Central memory CD8-positive, alpha-beta T cell (primary cell): ENCODE measurements at places on chromosomes 4 and X.

GRCh38 chr4:152398060-152398459 is 137.8 kb downstream of the FBXW7 start:
- no peak overlapping the region for H3K27ac ChIP-seq
- peaks cover 49% of the 10 kb centered on the region for H3K4me1 ChIP-seq
- peaks cover 5% of the 10 kb centered on the region for H3K36me3 ChIP-seq
- no peak overlapping the region for H3K4me3 ChIP-seq

GRCh38 chr4:158811704-158812103 is 42.9 kb downstream of the FNIP2 start:
- H3K36me3 ChIP-seq, result peaks cover 4% of the 10 kb centered on the region
- H3K4me1 ChIP-seq, result peaks cover 18% of the 10 kb centered on the region
- no peak overlapping the region for H3K4me3 ChIP-seq
- DNase-seq, result no peak
- H3K27me3 ChIP-seq, result no peaks in the 10 kb centered on the region

DNA sequence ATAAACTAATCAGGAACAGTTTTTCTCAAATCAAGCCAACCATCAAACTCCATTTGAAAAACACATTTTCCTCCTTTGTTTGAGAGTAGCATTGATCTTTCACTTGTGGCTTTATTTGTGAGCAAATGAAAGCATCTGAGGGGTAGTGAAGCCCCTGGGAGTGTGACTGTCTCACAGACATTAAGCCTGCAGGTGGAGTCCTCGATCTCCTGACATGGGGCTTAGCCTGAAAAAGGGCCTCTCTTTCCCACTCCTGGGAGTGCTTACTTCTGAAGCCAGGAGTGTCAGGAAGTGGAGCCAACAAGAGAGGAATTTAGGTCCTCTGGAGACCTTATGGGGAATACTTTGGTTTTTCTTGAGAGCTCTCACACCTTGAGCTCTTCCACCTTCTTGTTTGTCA is 158.2 kb upstream of the SFRP2 start:
- no peaks in the 10 kb centered on the region for H3K36me3 ChIP-seq
- H3K4me1 ChIP-seq, result peaks cover 16% of the 10 kb centered on the region
- no peak overlapping the region for H3K4me3 ChIP-seq

DNA sequence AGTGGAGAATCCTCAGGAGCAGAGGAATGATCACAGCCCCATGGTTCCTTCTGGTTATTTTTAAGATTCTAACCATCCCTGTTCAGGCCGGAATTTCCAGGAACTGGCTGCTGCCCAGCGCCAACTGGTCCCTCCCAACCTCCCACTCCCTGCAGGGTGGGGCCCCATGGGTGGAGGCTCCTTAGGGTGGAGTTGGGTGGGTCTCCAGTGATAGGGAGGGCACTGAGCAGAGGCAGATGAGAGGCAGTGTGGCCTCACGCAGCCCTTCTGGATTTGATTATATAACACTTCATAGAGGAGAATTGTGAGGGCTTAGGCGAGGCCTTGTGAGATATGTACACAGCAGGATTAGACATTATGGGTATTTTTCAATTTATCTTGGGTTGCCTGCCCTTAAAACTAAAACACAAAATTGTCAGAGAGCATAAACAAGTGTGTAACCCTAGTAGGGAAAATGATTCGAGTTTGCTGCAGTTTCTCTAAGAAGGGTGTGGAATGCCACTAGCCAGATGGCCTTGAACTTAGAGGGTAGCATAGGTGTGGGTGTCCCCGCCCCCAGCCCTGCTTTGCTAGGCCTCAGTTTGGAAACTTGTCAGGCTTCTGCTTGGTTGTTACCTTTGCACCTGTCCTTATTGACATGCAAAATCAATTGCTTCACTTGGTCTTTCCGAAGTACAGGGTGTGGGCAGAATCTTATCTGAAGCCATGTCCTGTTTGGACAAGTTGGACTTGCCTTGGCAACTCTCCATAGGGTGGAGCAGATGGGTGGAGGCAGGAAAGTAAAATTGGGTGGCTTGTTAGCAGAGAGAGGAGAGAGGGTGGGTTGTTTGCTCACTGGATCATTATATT is 9.4 kb downstream of the KLF3 start:
- peak overlapping the region; percentile 95 for H3K27ac ChIP-seq
- no peaks in the 10 kb centered on the region for H3K27me3 ChIP-seq
- H3K4me3 ChIP-seq, result peak overlapping the region; percentile 65
- H3K4me1 ChIP-seq, result peaks cover 82% of the 10 kb centered on the region

- H3K27me3 ChIP-seq, result no peaks in the 10 kb centered on the region
- H3K4me3 ChIP-seq, result no peak overlapping the region
- DNase-seq, result no peak
- peaks cover 2% of the 10 kb centered on the region for H3K36me3 ChIP-seq
Observed at GRCh38 chr4:99205153-99205979, 13.7 kb downstream of the ADH6 start.

DNA sequence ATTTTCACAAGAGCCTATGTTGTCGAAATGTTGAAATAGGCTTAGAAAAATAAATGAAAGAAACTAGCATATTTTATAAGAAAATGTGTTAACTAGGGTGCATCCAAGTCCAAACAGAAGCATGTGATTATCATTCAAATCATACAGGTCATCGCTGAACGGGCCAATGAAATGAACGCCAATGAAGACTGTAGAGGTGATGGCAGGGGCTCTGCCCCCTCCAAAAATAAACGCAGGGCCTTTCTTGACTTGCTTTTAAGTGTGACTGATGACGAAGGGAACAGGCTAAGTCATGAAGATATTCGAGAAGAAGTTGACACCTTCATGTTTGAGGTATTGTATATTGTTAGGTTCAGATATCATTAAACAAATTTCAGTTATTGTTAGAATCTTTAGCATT is 9.6 kb downstream of the CYP4V2 start:
- DNase-seq, result no peak
- no peak overlapping the region for H3K4me3 ChIP-seq
- H3K36me3 ChIP-seq, result peaks cover 2% of the 10 kb centered on the region
- no peak overlapping the region for H3K27ac ChIP-seq
- H3K27me3 ChIP-seq, result no peaks in the 10 kb centered on the region

- H3K27ac ChIP-seq, result peak overlapping the region; percentile 88
- no peak for DNase-seq
- H3K4me3 ChIP-seq, result no peak overlapping the region
- no peaks in the 10 kb centered on the region for H3K36me3 ChIP-seq
Observed at GRCh38 chrX:153857348-153857903, 27.1 kb upstream of the PDZD4 start.

DNA sequence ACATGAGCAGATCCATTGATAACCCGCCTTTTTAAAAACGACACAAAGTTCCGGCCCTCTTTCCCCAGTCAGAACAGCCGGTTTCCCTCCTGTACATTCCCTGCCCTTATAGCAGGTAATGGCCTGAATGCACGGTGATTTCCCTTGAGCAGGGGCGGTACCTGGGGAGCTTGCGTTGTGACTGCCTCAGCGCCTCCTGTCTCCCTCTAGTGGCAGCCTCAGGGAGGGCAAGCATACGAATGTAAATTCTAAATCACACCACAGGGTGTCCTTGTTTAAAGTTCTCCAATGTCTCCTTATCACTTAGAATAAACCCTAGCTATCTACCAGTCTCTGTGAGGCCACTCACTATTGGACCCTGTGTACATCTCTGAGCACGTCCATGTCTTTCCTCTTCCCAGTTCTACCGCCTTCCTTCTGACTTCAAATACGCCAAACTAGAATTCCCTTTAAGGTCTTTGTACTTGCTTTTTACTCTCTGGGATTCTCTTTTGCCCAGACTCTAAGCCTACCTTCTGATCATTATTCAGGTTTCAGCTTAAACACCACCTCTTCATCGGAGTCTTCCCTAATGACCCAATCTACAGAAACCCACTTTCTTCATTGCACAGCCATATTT is 18.4 kb upstream of the LDB2 start:
- peaks cover 4% of the 10 kb centered on the region for H3K36me3 ChIP-seq
- H3K27me3 ChIP-seq, result peaks cover 10% of the 10 kb centered on the region
- no peak overlapping the region for H3K4me3 ChIP-seq
- H3K27ac ChIP-seq, result no peak overlapping the region

DNA sequence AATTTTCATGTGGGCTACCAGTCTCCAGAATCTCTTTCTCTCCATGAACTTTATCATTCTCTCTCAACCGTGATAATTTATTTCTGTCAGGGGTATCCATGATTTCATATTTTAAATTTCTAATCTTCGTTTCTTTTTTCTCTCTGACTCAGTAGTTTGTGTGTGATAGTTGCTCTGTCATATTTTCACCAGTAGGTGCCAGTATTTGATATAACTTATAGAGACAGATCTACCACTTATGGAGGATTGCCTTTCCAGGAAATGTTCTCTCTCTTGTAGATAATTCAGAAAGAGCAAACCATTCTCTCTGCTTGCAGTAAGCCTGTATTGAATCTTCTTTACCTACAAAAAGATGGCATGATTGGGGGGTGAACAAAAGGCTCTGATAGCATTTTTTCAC is 79.3 kb upstream of the DYNLT3 start:
- DNase-seq, result no peak
- peaks cover 10% of the 10 kb centered on the region for H3K27me3 ChIP-seq
- H3K4me3 ChIP-seq, result no peak overlapping the region
- H3K4me1 ChIP-seq, result no peaks in the 10 kb centered on the region
- no peaks in the 10 kb centered on the region for H3K36me3 ChIP-seq
- no peak overlapping the region for H3K27ac ChIP-seq

DNA sequence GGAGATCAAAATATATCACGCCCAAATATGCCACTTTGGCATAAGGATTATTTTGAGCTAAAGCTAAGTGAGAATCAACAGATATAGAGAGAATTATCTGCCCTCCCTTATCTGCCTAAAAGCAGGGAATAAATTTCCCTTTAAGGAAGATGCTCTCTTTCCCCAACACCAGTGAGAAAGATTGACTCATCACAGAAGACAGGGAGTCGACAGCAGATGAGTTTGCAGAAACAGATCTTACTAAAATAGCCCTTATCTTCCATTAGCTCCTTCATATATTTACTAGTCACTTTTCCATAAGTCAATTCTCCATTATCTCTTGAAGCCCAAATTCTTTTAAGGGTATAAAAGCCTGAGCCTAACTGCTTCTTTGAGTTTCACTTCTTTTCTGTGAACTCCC is 156.6 kb downstream of the CAMK2D start:
- H3K4me1 ChIP-seq, result peaks cover 20% of the 10 kb centered on the region
- DNase-seq, result no peak
- H3K36me3 ChIP-seq, result peaks cover 8% of the 10 kb centered on the region

DNA sequence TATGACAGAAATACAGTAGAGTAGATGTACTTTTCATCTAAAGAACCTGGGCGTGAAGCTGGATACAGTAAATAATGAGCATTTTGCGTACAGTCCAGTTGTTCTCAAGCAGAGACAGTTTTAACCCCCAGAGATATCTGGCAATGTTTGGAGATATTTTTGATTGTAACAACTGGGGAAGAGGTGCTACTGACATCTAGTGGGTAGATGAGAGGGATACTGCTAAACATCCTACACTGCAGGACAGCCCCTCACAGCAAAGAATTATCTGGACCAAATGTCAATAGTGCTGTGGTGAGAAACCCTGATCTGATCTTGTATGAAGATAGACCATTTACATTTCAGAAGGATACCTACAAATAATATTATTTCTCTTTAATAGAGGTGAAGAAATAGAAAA is 200.2 kb upstream of the FAM47A start:
- no peaks in the 10 kb centered on the region for H3K27me3 ChIP-seq
- DNase-seq, result no peak
- no peaks in the 10 kb centered on the region for H3K36me3 ChIP-seq
- H3K4me3 ChIP-seq, result no peak overlapping the region

DNA sequence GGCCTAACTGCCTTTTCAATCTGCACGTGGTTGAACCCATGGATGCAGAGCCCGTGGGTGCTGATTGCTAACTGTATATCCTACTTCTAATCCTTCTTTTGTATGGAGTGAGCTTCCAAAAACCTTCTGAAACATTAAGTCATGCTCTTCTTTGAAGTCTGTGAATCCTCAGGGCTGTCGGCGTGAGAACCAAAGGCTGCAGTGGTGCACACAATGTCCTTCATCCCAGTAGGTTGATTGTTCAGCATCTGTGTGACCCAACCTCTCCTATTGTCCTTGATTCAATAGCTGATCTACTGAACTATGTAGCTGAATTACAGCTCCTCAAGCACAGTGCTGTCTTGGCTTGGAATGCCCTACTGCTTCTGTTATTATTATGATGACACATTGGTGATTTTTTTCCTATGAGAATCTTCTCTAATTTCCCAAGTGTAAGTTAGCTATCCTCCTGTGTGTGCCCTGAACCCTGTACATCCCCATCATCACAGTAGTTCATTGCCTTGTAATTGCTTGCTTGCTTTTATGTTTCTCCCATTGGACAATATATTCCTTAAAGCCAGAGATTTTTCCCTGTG is 294.6 kb downstream of the TRIML1 start:
- no peaks in the 10 kb centered on the region for H3K4me1 ChIP-seq
- no peak overlapping the region for H3K27ac ChIP-seq
- no peak for DNase-seq
- H3K27me3 ChIP-seq, result no peaks in the 10 kb centered on the region
- no peak overlapping the region for H3K4me3 ChIP-seq
- no peaks in the 10 kb centered on the region for H3K36me3 ChIP-seq

GRCh38 chr4:130632731-130633604 is 1537.0 kb downstream of the C4orf33 start:
- DNase-seq, result no peak
- no peaks in the 10 kb centered on the region for H3K27me3 ChIP-seq
- no peak overlapping the region for H3K4me3 ChIP-seq
- H3K36me3 ChIP-seq, result no peaks in the 10 kb centered on the region
- no peaks in the 10 kb centered on the region for H3K4me1 ChIP-seq

DNA sequence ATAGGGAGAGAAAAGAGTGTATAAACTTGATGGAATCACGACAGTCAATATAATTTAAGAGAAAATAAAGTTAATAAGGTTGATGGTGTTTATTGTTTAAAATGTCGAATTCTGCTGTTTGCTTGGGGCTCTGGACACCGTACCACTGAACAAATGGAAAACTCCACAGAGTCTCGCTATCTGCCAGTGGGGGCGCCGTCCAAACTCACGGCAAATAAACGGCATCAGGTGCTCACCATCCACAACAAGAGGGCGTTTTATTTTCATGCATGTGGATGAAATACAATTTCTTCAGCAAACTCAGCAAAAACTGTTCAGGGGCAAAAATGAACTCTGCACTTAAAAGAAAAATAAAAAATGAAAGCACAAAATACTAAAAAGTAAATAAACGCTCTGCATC is 46.6 kb upstream of the FAM47C start:
- no peak for DNase-seq
- H3K4me3 ChIP-seq, result no peak overlapping the region
- no peak overlapping the region for H3K27ac ChIP-seq
- H3K36me3 ChIP-seq, result peaks cover 2% of the 10 kb centered on the region
- H3K4me1 ChIP-seq, result no peaks in the 10 kb centered on the region
- peaks cover 13% of the 10 kb centered on the region for H3K27me3 ChIP-seq

DNA sequence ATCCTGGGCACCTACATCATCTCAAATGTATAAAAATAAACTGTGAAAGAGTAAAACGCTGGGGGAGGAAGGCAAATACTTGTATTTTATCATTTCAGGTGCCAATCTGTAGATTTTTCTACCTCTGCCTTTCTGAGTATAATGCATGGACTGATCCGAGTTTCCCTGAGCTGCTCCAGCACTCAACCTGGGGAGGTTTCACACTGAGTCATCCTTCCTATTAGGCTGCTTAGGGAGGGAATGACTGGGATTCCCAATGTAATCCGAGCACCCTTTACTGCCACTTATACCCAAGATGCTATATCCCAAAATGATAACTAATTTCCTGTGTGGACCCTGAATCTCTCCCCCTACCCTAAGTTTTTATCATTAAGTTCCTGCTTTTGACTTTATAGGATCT is 126.6 kb downstream of the HNRNPD start:
- H3K27me3 ChIP-seq, result peaks cover 21% of the 10 kb centered on the region
- H3K4me1 ChIP-seq, result no peaks in the 10 kb centered on the region
- H3K27ac ChIP-seq, result no peak overlapping the region
- DNase-seq, result no peak

GRCh38 chr4:153466081-153466948 is at the start of gene TMEM131L:
TMEM131L (plus strand) TSS chr4:153466360; CDS start chr4:153466398, 38 bp downstream.
- H3K36me3 ChIP-seq, result peaks cover 13% of the 10 kb centered on the region
- peak within 1 kb of the TSS; percentile 98 for H3K27ac ChIP-seq
- no peaks in the 10 kb centered on the region for H3K27me3 ChIP-seq
- DNase-seq, result peak; percentile 39
- peaks cover 46% of the 10 kb centered on the region for H3K4me1 ChIP-seq
